Smooth muscle cell of bladder (primary cell): ENCODE measurements at places on chromosomes 13 and 19. TPM values are rescaled to one million over a fixed set of nuclear protein-coding genes. Genes with fewer than 3 reads are reported as not detected.

Gene PLK5
- not detected in 2 replicates for total RNA-seq

Gene ANO8
- total RNA-seq = 1.6 and 3.0 TPM in 2 replicates

Gene ANKRD24
- 1.1 and 2.6 TPM in 2 replicates for total RNA-seq

Gene ZNF468
- total RNA-seq = 29.7 and 30.0 TPM in 2 replicates

Gene CADM4
- total RNA-seq = 2.0 and 3.0 TPM in 2 replicates

Gene ZNF497
- 0.57 and 0.83 TPM in 2 replicates for total RNA-seq

Gene LILRB4
- total RNA-seq = not detected in 2 replicates

Gene NXNL1
- total RNA-seq = not detected in 2 replicates

Gene IZUMO2
- total RNA-seq = not detected in 2 replicates

Gene ADGRE3
- total RNA-seq = not detected in 2 replicates

Gene LRRC63
- under 0.01 TPM in 1 of 2 replicates, not detected in the other for total RNA-seq

Gene GFY
- total RNA-seq = not detected in 2 replicates

Gene NCR1
- not detected in 2 replicates for total RNA-seq

Gene FLT3
- under 0.01 TPM in 1 of 2 replicates, not detected in the other for total RNA-seq

Gene CLEC17A
- total RNA-seq = 0.28 TPM in 1 of 2 replicates, not detected in the other

Gene STOML3
- total RNA-seq = not detected in 2 replicates

Gene TMEM38A
- 1.4 and 1.9 TPM in 2 replicates for total RNA-seq

Gene URAD
- not detected in 2 replicates for total RNA-seq

Gene CBARP
- total RNA-seq = 1.00 and 1.8 TPM in 2 replicates

Gene C1QTNF9B
- total RNA-seq = 0.28 TPM in 2 replicates

Gene CCDC169
- total RNA-seq = 2.3 and 4.3 TPM in 2 replicates

Gene TSKS
- 0.85 and 1.6 TPM in 2 replicates for total RNA-seq

Gene PRTN3
- not detected in 2 replicates for total RNA-seq

Gene IGSF23
- not detected in 2 replicates for total RNA-seq

Gene PABPC3
- total RNA-seq = 0.09 and 0.14 TPM in 2 replicates

Gene MAMSTR
- total RNA-seq = 0.28 TPM in 2 replicates

Gene CEBPA
- 0.57 and 0.65 TPM in 2 replicates for total RNA-seq

Gene ANGPTL4
- 1.1 and 7.9 TPM in 2 replicates for total RNA-seq

Gene EVI5L
- total RNA-seq = 13.5 and 14.7 TPM in 2 replicates

Gene TMPRSS9
- not detected in 2 replicates for total RNA-seq

Gene CGB8
- total RNA-seq = not detected in 2 replicates

Gene STARD13
- total RNA-seq = 22.0 and 43.4 TPM in 2 replicates

Gene PCDH8
- not detected in 2 replicates for total RNA-seq

Gene ZNF98
- not detected in 2 replicates for total RNA-seq

Gene TNNI3
- 0.18 TPM in 1 of 2 replicates, not detected in the other for total RNA-seq

Gene PCDH20
- total RNA-seq = 0.18 TPM in 1 of 2 replicates, not detected in the other
